ENCODE measurements at places on chromosomes 2 and 18. TPM values are rescaled to one million over a fixed set of nuclear protein-coding genes. Genes with fewer than 3 reads are reported as not detected.

Gene AGFG1
- 118 TPM for polyA plus RNA-seq

GRCh38 chr18:75081486-75081885 lies 127.5 kb downstream of the PTGR3 start:
- no peak for DNase-seq
- H3K4me1 ChIP-seq = no peaks in the 10 kb centered on the region
- no peaks in the 10 kb centered on the region for H3K36me3 ChIP-seq
- no peak overlapping the region for H3K4me3 ChIP-seq
- H3K27me3 ChIP-seq = no peaks in the 10 kb centered on the region

Gene ZNF804A
- 0.21 TPM for polyA plus RNA-seq

- no peak overlapping the region for H3K4me3 ChIP-seq
- no peaks in the 10 kb centered on the region for H3K36me3 ChIP-seq
- H3K4me1 ChIP-seq = peaks cover 6% of the 10 kb centered on the region
- no peaks in the 10 kb centered on the region for H3K27me3 ChIP-seq
Observed at GRCh38 chr2:24918326-24919036, 1.6 kb downstream of the ADCY3 start.

- H3K4me3 ChIP-seq = no peak overlapping the region
- DNase-seq = peak; percentile 30
- H3K27me3 ChIP-seq = no peaks in the 10 kb centered on the region
- H3K4me1 ChIP-seq = peaks cover 17% of the 10 kb centered on the region
- H3K36me3 ChIP-seq = no peaks in the 10 kb centered on the region
Observed at GRCh38 chr18:28063271-28063761, 113.6 kb downstream of the CDH2 start.

GRCh38 chr2:165924946-165925345 lies 28.6 kb downstream of the TTC21B start:
- H3K27me3 ChIP-seq = no peaks in the 10 kb centered on the region
- no peak for DNase-seq
- H3K27ac ChIP-seq = no peak overlapping the region
- H3K36me3 ChIP-seq = peaks cover 4% of the 10 kb centered on the region
- H3K4me1 ChIP-seq = no peaks in the 10 kb centered on the region

- H3K36me3 ChIP-seq = no peaks in the 10 kb centered on the region
- H3K4me3 ChIP-seq = no peak overlapping the region
- peak overlapping the region; percentile 34 for H3K27ac ChIP-seq
- DNase-seq = peak; percentile 54
Observed at GRCh38 chr18:22564036-22564435, 146.3 kb upstream of the CTAGE1 start.

Gene BOK
- 132 TPM for polyA plus RNA-seq

Gene FKBP1B
- 40.2 TPM for polyA plus RNA-seq

- H3K27ac ChIP-seq = no peak overlapping the region
- H3K27me3 ChIP-seq = no peaks in the 10 kb centered on the region
- H3K4me3 ChIP-seq = no peak overlapping the region
- no peaks in the 10 kb centered on the region for H3K36me3 ChIP-seq
- no peak for DNase-seq
Observed at GRCh38 chr18:78586586-78586985, 393.0 kb upstream of the SALL3 start.

DNA sequence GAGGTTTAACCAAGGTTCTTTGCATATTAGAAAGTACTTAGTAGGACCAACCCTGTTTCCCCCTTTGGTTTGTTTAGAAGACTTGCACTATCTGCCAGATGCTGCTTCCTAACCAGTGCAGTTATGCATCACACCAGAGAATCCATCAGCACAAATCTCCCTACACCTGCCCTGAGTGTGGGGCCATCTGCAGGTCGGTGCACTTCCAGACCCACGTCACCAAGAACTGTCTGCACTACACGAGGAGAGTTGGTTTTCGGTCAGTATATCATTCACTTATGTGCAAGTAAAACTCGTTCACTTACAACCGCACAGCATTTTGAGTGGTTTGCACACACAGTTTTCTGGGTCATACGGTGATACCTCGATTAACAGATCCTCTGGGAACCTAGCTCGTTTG lies 69.7 kb downstream of the ZNF532 start:
- H3K4me3 ChIP-seq = no peak overlapping the region
- H3K27me3 ChIP-seq = no peaks in the 10 kb centered on the region
- H3K27ac ChIP-seq = no peak overlapping the region

DNA sequence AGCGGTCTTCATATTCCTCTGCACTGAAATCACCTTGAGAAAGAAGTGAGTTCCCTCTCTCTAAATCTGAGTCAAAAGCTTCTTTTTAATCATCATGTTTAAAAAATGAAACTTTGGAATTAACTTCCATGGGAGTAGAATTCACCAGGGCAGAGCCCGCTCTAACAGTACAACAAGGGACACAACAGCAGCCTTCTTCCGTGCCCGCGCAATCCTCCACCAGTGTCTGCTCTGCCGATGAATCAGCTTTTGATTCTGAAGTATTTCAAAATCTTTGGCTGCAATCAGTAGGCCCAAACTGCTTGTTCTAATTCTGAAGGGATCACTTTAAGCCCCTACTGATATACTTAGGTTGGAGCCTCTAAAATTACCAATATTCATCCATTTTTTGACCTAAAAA lies 76.9 kb downstream of the USP40 start:
- no peak for DNase-seq
- no peak overlapping the region for H3K27ac ChIP-seq
- no peak overlapping the region for H3K4me3 ChIP-seq
- H3K36me3 ChIP-seq = no peaks in the 10 kb centered on the region

Data from endothelial cell of umbilical vein (primary cell).